NCI-H2081 (cell line): ENCODE measurements at places on chromosomes 11 and 22.
A peak's percentile ranks its signal among the peaks of the same experiment; 100 is the strongest.

DNA sequence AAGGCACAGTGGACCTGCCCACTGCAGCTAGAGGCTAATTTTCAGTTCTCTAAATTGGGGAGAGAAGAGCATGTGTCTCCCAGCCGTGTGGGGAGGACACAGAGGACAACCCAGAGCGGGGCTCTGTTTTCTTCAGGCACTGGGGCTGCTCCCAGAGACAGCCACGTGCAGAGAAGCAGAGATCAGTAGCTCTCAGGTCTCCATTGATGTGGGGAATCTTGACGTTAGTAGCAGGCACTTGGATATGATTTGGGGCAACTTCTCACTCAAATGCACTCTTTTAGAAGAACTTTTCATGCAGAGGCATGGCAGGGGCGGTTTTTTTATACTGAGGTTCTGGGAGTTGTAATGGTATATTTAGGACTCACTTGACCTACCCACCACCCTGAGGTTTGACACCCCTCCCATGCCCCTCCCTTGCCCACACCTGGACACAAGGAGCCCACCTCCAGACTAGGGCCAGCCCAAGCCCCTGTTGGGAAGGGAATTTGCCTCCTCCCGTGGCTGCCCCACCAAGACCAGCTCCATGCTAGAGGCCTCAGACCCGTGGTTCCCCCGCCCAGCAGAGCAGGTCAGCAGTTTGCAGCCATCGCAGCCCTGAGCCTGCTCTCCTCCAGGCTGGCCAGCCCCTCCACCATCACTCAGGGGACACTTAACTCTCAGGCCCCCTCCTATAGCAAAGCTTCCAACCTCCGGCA, 94.2 kb upstream of the RTL6 start:
- DNase-seq: no peak

- DNase-seq: peak; percentile 53
Measured at GRCh38 chr11:126284829-126285228, 1.9 kb downstream of the TIRAP start.

DNA sequence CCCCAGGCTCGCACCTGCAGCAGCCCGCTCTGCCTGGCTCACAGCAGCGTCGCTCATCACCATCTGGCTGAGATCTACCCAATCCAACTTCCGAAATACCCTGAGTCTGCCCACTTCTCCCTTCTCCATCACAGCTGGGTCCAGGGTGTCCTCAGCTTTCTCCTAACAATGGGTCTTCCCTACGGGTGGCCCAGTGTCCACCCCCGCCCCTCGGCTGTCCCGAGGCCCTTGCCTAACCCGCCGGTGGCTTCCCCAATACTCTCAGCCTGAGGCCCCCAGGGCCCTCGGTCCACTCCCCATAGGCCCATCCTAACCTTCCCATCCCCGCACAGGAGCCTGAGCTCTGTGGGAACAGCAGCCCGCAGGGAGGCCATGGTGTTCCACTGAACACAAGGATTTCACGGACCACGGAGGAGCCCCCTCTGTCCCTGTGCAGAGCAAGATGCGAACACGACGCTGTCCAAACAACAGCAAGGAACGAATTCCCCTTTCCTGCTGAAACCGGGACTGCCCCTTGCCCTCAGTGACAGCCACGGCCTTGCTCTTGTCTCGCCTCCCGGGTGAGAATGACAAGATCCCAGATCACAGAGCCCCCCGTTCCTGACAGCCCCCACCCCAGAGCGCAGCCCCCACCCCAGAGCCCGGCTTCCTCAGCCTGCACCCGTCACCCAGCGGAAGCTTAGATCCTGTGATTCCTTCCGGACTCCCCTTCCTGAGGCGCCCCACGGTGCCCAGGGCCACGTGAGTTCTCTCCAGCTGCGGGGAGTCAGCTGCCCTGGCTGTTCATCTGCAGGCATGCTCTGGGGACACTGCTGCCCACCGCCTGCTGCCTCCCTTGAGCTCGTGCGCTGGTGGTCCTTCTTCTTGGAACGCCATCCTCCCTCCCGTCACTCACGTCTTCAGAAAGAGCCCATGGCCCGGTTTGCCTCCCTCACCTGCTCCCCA, 48.8 kb upstream of the CARS1 start:
- no peak for DNase-seq

GRCh38 chr22:43560651-43561050, 148.8 kb downstream of the MPPED1 start:
- no peak for DNase-seq

DNA sequence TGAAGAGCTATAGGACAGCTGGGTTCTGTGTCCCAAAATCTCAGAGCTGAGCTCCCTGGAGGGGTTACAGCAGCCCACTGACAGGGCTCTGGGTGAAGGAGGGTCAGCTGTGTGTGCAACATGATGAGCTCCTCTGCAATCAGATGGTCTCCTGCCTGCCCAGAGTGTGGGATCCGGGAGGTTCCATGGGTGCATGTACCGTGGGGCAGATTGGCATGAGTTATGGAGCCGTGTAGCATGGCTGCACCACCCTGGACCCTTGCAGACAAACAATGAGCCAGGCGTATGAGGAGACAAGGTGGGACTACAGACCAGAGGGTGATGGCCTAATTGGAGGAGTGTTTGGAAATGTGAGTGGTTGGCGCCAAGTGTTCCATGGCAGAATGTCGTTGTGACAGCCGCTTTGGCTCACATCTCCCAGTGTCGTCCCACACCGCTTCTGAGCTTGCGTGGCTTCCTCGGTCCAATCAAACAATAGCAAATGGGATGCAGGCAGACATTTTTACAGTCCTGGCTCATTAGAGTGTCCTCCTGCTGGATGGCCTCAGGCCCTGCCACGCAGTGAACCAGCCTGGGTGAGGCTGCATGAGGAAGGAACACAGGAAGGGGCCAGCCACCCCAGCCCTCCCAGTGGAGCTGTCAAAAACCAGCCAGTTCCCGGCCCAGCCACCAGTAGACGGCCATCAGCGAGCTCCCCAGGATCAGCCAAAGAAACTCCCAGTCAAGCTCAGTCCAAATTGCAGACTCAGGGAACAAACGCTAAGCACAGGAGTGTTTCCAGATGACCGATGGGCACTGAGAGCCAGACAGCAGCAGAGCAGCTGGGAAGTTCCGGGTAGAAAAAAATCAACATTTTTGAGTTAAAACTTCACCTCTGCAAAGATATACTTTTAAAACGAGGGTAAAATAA, 1066.9 kb downstream of the BRD1 start:
- DNase-seq: no peak

DNA sequence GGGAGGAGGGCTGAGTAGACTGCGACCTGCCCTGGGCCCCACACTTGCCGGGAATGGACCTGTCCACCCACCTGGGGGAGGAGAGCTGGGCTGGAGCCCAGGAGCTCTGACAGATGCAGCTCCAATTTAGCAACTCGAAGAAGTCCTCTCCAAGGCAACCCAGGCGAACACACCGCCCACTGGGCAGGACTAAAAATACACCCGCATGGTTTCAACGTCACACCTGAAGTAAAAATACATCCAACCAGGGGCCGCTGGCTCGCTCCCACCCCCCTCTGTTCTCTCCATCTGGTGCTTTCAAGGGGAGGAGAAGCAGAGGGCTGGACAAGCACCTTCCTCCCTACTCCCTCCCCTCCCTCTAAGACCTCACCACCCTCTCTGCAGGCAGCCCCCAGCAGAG, 119.9 kb downstream of the FEZ1 start:
- DNase-seq: no peak
